ENCODE measurements at places on chromosomes 16 and 17.

DNA sequence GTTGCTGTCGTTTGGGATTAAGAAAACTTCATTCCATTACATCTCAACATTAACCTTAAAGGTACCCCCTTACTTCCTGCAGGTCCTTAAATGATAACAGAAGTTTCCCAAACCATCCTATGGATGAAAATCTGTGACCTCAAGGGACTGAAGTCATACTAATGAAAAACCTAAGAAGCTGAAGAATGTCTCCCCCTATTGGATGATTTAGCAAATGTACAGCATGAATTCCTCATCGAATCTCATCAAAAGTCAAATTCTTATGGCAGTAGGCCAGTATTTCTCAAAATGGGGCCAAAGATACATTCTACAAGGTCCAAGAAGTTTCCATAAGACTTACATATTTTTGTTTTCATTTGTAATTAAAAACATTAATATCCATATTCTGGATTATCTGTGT lies 13.5 kb downstream of the SCO1 start:
- no peak for DNase-seq

DNA sequence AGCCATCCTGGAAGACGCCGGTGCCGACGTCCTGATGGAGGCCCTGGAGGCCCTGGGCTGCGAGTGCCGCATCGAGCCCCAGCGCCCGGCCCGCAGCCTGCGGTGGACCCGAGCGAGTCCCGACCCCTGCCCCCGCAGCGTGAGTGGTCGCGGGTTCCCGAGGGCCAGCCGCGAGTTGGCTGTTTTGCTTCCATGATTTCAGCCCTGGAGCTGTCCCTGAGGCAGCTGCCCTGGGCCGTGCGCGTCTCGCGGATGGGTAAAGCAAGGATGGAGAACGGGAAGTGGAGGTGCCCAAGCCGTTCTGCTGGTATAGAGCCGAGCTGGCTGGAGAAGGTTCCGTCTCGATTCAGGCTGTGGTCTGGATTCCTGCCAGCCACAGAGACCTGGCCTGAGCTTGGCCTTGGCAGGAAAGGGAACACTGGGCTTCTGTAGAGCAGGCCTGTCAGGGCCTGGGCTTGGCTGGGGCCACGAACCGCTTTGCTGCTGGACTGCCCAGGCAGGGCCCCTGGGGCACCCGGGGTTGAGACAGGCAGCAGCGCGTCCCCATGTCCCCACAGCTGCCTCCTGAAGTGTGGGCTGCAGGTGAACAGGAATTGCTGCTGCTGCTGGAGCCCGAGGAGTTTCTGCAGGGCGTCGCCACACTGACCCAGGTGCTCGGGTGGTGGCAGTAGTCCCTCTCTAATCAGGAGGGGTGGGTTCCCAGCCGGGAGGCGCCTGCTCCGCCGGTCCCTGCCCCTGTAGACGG lies 941 bp upstream of the MRPS34 start:
- DNase-seq, result no peak

GRCh38 chr17:1727258-1727789 lies 2.8 kb downstream of the WDR81 start:
- no peak for DNase-seq

GRCh38 chr16:19876501-19877059 lies 8.1 kb downstream of the GPRC5B start:
- no peak for DNase-seq

- DNase-seq, result peak; percentile 41
These were observed 49.4 kb downstream of the BEAN1 start for GRCh38 chr16:66476328-66477027.

DNA sequence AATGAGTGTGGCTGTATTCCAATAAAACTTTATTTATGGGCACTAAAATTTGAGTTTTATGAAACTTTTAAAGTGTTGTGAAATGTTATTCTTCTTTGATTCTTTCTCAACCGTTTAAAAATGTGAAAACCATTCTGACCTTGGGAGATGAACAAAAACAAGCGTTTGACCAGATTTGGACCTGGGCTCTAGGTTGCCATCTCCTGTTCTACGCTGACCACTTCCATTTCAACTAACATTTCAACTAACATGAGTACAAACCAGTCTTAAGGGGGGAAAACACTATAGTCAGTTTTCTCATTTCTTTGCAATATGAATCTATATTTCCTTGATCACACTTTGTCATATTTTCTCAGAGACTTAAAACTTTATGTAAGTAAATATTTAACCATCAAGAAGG lies 118.4 kb upstream of the IRX5 start:
- DNase-seq, result no peak

GRCh38 chr17:72270273-72270924 lies 149.6 kb downstream of the SOX9 start:
- no peak for DNase-seq

DNA sequence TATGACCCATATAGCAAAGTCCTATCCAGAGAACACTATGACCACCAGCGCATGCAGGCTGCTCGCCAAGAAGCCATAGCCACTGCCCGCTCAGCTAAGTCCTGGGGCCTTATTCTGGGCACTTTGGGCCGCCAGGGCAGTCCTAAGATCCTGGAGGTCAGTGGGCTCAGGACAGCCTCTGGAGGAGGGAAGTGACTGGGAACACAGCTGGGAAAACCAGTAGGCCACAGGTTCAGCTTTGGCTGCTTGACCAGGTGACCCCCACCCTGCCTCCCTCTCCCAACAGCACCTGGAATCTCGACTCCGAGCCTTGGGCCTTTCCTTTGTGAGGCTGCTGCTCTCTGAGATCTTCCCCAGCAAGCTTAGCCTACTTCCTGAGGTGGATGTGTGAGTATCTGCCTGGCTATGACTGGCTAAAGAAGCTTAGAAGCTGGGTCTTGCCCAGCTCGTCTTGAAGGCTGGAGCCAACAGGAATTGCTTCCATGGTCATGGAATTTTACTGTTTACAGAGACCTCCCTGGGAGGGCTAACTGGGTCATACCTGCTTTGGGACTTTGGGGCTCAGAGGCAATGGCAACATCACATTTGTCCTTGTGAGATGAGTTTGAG lies 1.5 kb upstream of the OVCA2 start:
- DNase-seq, result no peak

DNA sequence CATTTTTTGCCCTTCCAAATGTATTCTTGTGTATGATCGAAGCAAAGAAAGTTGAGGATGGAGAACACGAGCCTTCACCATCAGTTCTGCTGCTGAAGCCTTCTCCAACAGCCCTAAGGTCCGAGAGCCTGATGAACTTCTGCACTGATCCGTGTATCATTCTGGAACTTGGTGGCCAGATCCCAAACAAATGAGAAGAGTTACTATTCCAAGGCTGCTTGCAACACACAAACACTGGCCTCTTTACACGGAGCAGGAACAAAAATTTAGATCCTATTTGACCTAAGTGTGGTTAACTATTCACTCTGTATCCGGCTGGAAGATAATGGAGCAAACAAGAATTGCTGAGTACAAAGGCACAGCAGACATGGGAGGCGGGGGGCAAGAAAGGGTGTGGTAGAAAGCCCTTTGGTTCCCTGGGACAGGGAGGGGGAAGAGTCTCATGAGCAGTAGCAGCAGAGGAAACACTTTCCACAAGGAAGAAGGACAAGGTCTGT lies 282.9 kb downstream of the SOX9 start:
- no peak for DNase-seq

DNA sequence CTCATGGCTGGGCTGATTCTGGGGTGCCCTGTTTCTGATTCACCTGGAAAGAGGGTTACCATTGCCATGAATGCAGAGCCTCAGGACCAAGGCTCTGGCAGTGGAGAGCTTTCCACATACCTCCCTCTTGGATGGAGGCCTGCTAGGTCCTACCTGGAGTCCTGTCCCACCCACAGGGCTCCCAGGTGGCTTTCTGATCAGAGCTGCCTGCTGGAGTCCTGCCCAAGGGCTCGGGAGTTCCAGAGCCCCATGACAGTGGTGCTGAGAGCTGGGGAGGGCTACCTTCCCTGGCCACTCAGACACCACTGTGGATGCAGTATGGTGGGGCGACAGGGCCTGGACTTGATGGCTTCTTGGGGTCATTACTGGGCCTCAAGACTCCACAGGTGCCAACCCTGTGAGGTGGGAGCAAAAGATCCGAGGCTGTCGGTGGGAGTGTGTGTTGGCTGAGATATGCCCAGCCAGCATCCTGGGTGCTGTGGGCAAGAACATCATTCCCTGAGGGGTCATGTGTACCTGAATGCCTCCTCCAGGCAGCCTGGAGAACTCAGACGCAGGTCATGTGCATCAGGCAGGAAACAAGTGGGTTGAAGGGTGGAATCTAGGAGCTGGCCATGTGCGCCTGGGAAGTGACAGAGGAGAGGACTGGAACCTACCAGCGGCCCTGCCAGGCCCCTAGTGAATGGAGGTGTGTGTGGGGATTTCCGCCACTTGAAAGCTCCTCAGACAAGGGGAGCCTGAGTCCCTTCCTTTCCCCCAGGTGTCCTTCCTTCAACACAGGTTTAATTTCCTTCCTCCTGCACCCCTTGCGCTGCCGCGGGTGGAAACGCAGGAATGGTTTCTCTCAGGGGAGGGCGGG lies 2.3 kb upstream of the WNT3 start:
- no peak for DNase-seq

- no peak for DNase-seq
These were observed 858 bp downstream of the NUBP1 start for GRCh38 chr16:10744370-10745030.

- DNase-seq, result no peak
These were observed 718 bp upstream of the CBFB start for GRCh38 chr16:67028167-67028695.

DNA sequence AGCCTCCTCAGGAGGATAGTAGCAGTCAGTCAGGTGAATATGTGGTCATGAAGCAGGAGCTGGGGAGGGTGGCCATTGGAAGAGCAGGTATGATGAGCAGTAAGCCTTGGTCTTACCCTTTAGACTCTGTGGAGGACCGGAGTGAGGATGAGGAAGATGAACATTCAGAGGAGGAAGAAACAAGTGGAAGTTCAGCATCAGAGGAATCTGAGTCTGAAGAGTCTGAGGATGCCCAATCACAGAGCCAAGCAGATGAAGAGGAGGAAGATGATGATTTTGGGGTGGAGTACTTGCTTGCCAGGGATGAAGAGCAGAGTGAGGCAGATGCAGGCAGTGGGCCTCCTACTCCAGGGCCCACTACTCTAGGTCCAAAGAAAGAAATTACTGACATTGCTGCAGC lies 12.7 kb downstream of the SRCAP start:
- no peak for DNase-seq

GRCh38 chr16:53084141-53084541 lies 29.4 kb downstream of the CHD9 start:
- DNase-seq, result no peak

DNA sequence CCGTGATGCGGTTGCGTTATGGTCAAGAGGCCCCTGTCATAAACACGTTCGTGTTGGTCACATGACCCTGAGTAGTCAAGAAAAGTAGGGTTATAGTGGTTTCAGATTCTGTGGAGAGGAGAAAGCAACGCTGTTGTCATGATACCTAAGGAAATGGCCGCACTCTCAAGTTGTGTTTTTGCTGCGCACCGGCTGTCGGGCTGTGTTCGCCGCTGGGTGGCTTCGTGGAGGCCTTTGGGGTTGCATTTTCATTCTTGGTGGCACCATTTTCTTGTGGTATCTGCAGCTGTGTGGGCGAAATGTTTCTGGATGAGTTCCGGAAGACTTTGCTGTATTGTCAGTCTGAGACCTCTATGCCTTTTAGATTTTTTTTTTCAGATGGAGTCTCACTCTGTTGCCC lies 35.0 kb downstream of the DEF8 start:
- no peak for DNase-seq

DNA sequence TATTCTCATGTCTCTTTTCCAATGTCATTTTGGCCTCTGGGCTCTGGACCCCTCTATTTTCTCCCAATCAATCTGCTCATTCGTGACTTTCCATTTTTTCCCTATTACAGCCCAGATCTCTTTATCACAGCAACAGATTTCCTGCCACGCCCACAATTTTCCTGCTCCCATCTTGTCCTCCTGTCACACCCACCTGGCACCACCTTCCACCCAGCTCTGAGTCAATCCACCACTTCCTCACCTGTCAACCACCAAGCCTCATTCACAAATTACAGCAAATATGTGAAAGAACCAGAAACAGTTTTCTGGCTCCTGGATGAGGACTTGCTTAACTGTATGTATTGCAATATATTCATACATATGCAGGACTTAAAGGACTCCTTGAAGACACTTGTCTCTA lies 311.3 kb downstream of the GRIN2A start:
- DNase-seq, result no peak

GRCh38 chr16:2335286-2335895 lies 5.1 kb downstream of the ABCA3 start:
- no peak for DNase-seq

- no peak for DNase-seq
These were observed 31.3 kb downstream of the DCUN1D3 start for GRCh38 chr16:20868890-20869289.

DNA sequence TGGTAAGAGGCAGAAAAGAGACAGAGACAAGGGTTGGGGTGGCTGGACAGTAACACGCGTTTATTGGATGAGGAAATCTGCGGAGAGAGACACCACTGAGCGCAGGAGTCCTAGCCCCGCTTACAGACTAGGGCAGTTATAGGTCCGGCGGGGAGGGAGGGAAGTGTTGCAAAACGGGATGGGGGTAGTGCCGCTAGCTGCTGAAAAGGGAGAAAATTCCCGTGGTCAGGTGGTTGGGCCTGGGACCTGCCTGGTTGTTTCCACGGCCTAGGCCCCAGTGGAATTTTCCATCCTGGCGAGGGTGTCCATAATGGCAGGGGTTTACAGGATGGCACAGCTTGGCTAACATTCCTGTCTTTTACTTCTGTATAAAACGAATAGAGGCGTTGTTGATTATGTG lies 5.5 kb upstream of the CPHXL2 start:
- no peak for DNase-seq

DNA sequence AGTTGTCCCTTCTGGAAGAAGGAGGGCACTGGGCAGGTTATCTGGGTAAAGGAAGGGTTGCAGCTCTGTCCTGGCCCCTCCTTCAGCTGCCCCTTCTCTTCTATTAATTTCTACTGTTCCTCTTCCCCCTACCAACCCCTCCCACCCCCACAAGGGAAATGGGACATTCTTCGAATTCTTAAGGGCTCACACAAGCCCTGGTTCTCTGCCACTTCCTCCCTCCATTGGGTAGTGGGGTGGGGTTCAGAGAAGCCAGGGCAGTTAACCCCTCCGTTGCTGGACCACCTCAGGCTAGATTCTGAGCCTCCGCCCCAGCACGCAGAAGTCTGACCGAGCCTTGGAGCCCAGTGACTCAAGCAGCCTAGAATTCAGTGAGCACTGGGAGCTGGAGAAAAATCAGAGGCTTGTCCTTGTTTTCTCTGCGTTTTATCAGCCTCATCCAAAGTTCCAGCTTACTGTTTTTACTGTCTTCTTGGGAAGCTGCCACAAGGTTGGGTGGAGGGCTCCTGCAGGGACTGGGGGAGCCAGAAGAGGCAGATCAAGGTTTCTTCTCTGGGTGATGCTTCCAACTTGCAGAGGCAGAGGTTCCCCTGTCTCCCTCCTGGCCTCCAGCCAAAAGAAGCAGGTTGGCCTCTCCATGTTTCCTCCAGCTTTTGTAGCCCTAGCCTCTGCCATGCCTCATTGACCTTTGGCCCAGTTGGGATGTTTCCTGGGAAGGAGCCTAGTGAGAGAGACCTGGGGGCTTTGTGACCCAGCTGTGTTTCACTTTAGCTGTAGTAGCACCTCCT lies 10.2 kb downstream of the LASP1 start:
- DNase-seq, result no peak
